ENCODE measurements at places on chromosomes 5 and 9. TPM values are rescaled to one million over a fixed set of nuclear protein-coding genes. Genes with fewer than 3 reads are reported as not detected.

Gene C5orf58
- not detected for total RNA-seq

Gene FOXD4
- total RNA-seq: not detected

DNA sequence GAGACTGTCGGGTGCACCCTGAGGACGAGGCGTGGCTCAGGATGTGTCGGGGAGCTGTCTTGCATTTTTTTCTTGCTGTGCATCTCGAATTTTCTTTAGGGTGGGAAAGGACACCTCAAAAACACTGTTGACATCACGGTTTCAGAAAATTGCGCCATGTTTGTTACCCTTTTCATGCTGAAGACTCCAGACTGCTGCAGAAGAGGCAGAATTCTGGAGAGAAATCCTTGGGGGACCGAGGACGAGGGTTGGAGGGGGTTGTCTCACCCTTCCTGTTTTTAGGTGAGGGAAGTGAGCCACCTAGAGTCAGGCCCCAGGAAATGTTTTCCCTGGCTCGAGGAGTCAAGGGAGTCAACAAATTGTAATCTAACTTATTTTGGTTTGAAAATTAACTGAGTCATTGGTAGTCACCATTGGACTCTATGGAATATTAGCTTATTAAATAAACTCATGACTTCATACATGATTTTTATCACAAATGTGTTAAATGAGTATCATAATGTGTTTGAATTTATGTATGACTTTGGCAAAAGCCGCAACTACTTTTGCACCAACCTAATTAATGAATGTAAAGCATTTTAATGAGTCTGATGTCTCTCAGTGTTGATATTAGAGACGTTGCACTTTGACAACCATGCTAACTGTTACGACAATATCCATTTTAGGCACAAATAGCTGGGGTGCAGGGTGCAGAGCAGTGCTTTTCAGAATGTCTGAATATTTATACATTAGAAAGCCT lies 724 bp upstream of the LYSMD3 start:
- DNase-seq: peak; percentile 21

DNA sequence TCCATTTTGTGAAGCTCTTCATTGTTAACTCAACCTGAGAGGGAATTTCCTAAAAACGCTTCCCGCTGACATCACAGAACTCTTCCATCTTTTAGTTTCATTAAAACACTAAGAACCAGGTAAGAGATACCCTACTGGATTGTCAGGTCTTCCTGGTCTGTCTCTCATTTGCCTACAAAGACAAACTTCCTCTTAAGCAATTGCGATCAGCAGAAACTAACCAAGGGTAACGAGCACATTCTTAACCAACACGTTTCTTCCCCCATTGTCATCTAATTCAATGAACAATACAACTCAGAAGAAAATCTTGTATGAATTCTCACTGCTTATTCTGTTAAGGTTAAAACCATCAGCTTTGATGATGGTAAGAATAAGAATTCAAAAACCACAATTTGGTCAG lies 6.6 kb downstream of the FBXW11 start:
- DNase-seq: no peak

DNA sequence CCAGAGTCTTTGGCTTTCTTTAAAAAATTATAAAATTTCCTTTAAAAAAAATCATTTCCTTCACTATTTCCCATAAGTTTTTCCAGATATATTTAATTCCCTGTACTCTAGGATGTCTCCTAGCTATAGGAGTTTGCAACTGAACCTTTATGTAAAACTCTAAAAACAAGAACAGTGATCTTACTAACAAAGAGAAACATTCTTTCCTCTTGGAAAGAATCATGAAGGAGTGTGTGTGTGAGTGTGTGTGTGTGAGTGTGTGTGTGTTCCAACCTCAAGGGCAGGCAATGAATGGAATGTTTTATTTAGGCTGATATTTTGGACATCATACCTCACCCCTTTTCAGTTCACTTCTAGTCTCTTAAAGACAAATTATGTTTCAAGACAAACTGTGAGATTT lies 309.2 kb downstream of the CEMIP2 start:
- no peak for DNase-seq

Gene FAM78A
- 5.7 TPM for total RNA-seq

DNA sequence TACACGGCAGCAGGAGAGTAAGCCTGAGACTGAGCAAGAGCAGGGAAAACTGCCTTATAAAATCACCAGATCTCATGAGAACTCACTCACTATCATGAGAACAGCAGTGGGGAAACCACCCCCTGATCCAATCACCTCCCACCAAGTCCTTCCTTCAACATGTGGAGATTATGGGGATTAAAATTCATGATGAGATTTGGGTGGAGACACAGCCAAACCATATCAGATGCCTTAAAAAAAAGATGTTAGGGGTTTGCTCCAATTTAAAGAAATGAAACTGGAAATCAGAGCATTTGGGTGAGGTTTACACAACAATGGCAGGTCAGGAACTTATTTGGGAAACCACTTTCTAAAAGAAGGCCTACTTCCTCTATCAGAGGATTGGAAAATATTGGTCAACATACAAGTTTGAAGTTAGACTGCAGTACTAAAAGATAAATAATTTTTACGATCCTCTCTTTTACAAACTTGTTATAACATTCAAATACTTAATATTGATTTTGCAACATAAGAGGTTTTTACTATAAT lies 105.1 kb downstream of the FBN2 start:
- DNase-seq: no peak

GRCh38 chr9:123389070-123389469 lies 33.1 kb downstream of the CRB2 start:
- no peak for DNase-seq

- DNase-seq: no peak
These were observed 29.5 kb upstream of the PLIN2 start for GRCh38 chr9:19156805-19157204.

Gene TAF11L10
- total RNA-seq: not detected

Gene DIPK1B
- total RNA-seq: 6.9 TPM

GRCh38 chr9:37667706-37668105 lies 17.0 kb downstream of the FRMPD1 start:
- DNase-seq: no peak

DNA sequence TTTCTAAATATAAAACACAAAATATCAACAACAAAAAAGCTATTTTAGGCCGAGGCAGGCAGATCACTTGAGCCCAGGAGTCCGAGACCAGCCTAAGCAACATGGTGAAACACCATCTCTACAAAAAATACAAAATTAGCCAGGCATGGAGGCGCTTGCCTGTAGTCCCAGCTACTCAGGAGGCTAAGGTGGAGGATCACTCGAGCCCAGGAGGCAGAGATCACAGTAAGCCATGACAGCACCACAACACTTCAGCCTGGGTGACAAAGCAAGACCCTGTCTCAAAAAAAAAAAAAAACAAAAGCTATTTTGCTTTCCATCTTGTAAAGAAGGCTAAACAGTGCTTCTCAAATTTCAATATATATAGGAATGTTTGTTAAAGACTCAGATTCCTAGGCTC lies 11.3 kb downstream of the C5orf15 start:
- DNase-seq: no peak

Measured in thoracic aorta (tissue), 2 donors.